ENCODE measurements at places on chromosomes 5 and 9.

DNA sequence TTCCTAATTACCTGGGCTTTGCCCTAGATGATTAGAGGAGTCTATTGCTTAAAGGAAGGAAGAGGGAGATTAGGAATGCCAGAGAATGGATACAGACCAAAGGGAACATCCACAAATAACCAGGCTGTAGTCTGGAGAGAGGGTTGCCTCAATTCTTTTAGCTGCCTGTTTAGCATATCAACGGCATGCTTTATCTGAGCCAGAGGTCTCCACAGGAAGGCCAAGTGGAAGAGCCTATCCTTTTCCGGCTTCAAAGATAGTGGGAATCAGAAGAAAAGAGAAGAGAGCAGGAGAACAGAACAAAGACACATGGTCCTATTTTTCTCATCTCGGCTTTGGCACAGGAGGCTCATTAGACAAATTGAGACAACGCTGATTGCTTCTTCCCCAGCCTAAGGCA is 142.4 kb downstream of the NMUR2 start:
- no peak overlapping the region for H3K4me3 ChIP-seq
- no peaks in the 10 kb centered on the region for H3K36me3 ChIP-seq
- no peaks in the 10 kb centered on the region for H3K4me1 ChIP-seq
- no peak for DNase-seq
- no peaks in the 10 kb centered on the region for H3K27me3 ChIP-seq

DNA sequence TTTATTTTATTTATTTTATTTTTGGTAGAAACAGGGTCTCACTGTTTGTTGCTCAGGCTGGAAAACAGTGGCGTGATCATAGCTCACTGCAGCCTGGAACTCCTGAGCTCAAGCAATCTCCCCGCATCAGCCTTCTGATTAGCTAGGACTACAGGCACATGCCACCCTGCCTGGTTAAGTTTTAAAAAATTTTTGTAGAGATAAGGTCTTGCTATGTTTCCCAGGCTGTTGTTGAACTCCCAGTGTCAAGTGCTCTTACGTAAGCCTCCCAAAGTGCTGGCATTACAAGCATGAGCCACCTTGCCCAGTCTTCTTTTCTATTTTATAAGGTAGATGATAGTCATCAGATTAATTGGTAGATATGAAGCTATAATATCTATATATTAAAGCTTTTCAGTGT is 382.7 kb downstream of the CDH12 start:
- H3K36me3 ChIP-seq: no peaks in the 10 kb centered on the region
- H3K4me3 ChIP-seq: no peak overlapping the region
- H3K27ac ChIP-seq: no peak overlapping the region
- DNase-seq: no peak
- H3K27me3 ChIP-seq: no peaks in the 10 kb centered on the region

DNA sequence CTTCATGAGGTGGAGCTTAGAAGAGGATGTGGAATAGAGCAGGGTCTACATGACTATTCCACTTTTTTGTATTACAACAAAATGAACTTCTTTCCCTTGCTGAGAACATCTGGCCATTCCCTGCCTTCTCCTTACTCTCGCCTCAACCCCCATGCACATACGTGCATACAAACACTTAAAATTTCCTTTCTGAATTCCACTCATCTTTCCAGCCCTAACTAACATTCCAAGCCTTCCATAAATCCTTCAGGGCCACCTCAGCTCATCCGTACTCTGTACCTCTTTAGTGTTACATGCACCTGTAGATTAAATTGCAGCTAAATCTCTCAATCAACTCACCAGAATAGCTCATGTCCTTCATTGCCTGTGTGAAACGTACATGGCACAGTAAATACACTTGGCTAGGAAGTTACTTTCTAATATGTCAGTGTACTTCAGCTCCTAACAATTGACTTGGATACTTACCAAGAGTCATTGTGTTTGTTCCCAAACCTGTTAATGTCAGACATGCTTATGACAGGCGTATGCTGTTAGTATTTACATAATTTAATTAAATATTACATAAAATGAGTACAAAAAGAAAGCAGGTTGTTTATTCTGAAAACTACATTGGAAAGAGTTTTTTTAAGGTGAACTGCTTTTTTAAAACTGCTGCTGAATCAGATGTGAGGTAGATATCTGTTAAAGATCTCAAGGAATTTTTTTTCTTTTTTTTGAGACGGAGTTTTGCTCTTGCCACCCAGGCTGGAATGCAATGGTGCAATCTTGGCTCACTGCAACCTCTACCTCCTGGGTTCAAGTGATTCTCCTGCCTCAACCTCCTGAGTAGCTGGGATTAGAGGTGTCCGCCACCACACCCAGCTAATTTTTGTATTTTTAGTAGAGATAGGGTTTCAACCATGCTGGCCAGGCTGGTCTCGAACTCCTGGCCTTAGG is 55.7 kb downstream of the GLIS3 start:
- H3K36me3 ChIP-seq: no peaks in the 10 kb centered on the region
- peaks cover 6% of the 10 kb centered on the region for H3K4me1 ChIP-seq
- no peak overlapping the region for H3K27ac ChIP-seq
- no peak overlapping the region for H3K4me3 ChIP-seq

DNA sequence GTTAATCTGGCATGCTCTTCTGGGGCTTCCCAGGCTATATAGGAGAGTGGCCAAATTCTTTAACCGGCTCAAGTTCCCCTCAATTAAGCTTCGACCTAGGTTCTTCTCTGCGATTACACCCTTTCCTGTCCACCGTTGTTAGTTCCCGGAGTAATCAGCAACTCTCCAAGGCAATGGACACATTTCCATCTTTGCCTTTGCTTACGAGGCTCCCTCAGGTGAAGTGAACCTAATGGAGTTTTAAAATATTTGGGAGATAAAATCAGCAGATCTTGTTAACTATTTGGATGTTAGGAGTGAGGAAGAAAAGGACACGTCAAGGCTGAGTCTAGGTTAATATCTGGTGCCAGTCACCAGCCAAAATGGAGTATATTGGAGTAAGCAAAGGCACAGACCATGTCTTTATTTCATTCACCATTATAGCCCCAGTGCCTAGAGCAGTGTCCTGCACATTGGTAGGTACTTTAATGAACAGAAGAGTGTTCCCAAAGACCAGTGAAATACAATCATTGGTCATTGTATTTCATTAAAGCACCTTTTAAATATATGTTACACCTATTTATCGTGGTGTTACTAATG is 515 bp downstream of the UTP15 start:
- no peak for DNase-seq
- H3K4me1 ChIP-seq: peaks cover 35% of the 10 kb centered on the region
- peak overlapping the region; percentile 97 for H3K27ac ChIP-seq
- no peaks in the 10 kb centered on the region for H3K36me3 ChIP-seq

DNA sequence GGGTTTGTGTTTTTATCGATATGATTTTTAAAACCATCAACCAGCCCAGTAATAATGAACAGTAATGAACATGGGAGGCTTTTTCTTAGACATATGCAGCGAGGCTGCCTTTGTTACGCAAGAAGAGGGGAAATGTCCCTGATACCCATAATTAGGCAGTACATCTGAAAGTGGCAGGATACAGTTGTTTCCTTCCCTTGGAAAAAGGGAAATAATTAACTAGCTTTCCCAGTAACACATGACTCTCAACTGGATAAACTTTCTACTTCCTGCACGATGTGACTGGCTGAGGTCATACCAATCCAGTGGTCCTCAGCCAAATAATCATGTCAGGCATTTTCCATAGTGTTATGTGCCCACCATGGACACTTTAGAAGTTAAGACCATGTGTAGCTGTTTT is 431.6 kb upstream of the C9orf72 start:
- H3K27me3 ChIP-seq: no peaks in the 10 kb centered on the region
- H3K27ac ChIP-seq: no peak overlapping the region
- DNase-seq: no peak
- no peak overlapping the region for H3K4me3 ChIP-seq
- no peaks in the 10 kb centered on the region for H3K4me1 ChIP-seq

DNA sequence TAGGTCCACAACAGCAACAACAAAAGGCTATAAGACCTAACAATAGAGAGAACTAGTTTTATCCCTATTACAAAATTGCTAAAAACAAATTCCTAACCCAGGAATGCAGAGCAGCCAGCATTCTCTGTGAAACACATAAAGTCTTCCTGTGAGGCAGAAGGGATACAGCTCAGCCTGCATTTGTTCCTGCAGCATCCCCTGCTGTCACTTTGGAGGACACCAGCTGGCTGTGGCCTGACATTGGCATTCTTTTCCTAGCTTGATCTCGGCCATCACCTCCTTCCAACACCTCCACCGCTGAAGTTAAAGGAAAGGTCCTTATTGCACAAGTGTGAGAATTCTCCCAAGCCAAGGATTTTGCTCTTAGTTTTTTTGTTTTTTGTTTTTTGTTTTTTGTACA is 186.1 kb downstream of the SNCAIP start:
- no peaks in the 10 kb centered on the region for H3K4me1 ChIP-seq
- H3K4me3 ChIP-seq: no peak overlapping the region
- H3K27me3 ChIP-seq: no peaks in the 10 kb centered on the region
- DNase-seq: no peak
- no peaks in the 10 kb centered on the region for H3K36me3 ChIP-seq

DNA sequence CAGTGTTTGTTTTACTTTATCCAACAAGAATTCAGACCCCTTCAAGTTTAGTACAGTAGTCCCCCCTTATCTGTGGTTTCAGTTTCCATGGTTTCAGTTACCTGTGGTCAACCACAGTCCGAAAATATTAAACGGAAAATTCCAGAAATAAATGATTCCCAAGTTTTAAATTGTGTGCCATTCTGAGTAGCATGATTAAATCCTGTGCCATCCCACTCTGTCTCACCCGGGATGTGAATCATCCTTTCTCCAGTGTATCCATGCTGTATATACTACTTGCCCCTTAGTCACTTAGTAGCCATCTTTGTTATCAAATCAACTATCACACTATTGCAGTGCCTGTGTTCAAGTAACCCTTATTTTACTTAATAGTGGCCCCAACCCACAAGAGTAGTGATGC is 153.8 kb upstream of the RASA1 start:
- no peaks in the 10 kb centered on the region for H3K4me1 ChIP-seq
- no peak overlapping the region for H3K4me3 ChIP-seq
- no peak for DNase-seq
- no peak overlapping the region for H3K27ac ChIP-seq
- H3K27me3 ChIP-seq: no peaks in the 10 kb centered on the region

DNA sequence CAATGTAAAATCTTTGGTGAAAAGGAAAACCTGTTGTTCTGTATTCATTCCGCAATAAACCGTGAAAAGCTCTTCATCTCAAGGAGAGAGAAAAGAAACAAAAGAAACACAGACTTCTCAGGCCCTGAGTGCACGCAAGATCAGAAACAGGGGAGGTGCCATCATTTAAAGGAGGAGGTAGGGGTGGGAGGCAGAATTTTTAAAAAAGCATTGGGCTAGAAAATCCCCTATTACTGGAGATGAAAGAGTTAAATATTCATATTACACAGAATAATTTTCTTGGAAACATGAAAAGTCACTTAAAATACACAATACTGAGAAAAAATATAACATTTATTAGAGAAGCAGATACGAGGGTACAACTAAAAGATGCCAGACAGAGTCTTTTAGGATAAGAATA is 56.3 kb downstream of the USP20 start:
- no peaks in the 10 kb centered on the region for H3K27me3 ChIP-seq
- no peaks in the 10 kb centered on the region for H3K36me3 ChIP-seq
- H3K27ac ChIP-seq: peak overlapping the region; percentile 87
- no peak for DNase-seq
- H3K4me1 ChIP-seq: peaks cover 60% of the 10 kb centered on the region

DNA sequence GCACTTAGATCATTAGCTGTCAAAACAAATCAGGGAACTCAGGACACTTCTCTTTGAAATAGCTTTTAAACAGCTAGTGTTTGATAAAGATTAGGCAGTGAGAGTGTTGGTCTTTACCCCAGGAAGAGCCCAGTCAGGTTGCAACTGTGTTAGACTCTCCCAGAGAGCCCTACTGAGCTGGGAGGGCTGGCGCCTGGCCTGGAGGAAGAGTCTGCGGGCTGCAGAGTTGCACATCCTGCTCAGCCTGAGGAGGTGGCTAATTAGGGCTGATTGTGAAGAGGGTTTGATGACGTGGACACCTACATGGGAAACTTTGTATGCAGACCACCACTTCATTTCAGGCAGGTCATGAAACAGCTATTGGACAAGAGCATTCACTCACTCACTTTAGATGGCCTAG is 112.0 kb downstream of the TMEM174 start:
- H3K27ac ChIP-seq: no peak overlapping the region
- H3K4me1 ChIP-seq: peaks cover 15% of the 10 kb centered on the region
- no peaks in the 10 kb centered on the region for H3K27me3 ChIP-seq
- no peak for DNase-seq
- no peak overlapping the region for H3K4me3 ChIP-seq

DNA sequence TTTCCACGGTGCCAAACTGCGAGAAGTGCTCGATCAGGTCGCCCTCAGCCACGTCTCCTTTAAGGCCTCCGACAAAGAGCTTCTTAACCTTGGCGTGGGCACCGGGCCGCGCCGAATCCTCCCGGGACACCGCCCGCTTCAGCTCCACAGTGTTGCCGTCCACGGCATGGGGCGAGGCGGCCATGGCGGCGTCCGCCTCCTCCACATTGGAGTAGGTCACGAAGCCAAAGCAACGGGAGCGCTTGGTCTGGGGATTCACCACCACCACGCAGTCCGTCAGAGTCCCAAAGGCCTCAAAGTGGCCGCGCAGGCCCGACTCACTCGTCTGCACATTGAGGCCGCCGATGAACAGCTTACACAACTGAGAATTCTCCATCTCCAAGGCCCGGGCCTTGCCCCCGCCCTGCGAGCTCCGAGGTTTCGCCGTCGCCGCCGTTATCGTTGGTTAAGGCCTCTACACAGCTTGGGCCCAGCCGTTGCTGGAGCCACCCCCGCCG is 424 bp downstream of the HNRNPA0 start:
- peak overlapping the region; percentile 69 for H3K4me3 ChIP-seq
- H3K4me1 ChIP-seq: peaks cover 26% of the 10 kb centered on the region
- H3K27ac ChIP-seq: peak overlapping the region; percentile 99
- DNase-seq: no peak
- no peaks in the 10 kb centered on the region for H3K27me3 ChIP-seq

DNA sequence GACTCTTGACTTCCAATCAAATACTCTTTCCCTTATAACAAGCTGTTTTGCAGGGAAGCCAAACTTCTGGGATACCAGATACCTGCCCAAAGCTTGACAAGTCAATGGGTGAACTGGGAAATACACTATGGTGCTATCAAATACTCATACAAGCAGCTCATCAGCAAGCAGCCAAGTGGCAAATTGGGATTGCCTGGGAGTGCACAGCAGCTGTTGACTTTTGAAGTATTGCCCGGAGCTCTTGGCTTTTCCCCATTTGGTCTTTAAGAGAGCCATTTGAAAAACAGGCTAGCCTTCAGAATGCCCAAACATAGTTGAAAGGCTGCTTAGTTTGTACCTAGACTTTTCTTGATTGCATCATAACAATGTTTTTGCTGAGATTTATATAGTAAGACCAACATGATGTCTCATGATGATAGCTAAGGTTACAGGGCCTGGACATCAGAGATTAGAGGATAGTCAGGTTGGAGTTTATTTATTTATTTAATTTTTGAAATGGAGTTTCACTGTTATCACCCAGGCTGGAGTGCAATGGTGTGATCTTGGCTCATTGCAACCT is 210.1 kb upstream of the ZNF608 start:
- H3K27me3 ChIP-seq: no peaks in the 10 kb centered on the region
- H3K4me1 ChIP-seq: no peaks in the 10 kb centered on the region
- H3K36me3 ChIP-seq: no peaks in the 10 kb centered on the region
- no peak overlapping the region for H3K27ac ChIP-seq

GRCh38 chr5:74521401-74521800 is 119.1 kb downstream of the ENC1 start:
- H3K27ac ChIP-seq: no peak overlapping the region
- H3K27me3 ChIP-seq: no peaks in the 10 kb centered on the region
- H3K4me1 ChIP-seq: no peaks in the 10 kb centered on the region
- DNase-seq: no peak

- H3K4me3 ChIP-seq: no peak overlapping the region
- no peak overlapping the region for H3K27ac ChIP-seq
- peaks cover 15% of the 10 kb centered on the region for H3K4me1 ChIP-seq
- H3K36me3 ChIP-seq: no peaks in the 10 kb centered on the region
- no peak for DNase-seq
- H3K27me3 ChIP-seq: peaks cover 46% of the 10 kb centered on the region
These were observed 10.5 kb upstream of the NKX2-5 start for GRCh38 chr5:173245319-173246134.

All from upper lobe of left lung (tissue), 6 donors.